ENCODE measurements at places on chromosomes 11 and 22. TPM values are rescaled to one million over a fixed set of nuclear protein-coding genes. Genes with fewer than 3 reads are reported as not detected.

The OR6T1 gene
- total RNA-seq: not detected

The OR2AT4 gene
- not detected for total RNA-seq

The CD248 gene
- 2.6 TPM for total RNA-seq

The HBB gene
- not detected for total RNA-seq

The LDHA gene
- 644 TPM for total RNA-seq

The TYR gene
- not detected for total RNA-seq

All from WTC11 (cell line).